Stimulated activated CD8-positive, alpha-beta memory T cell treated with anti-CD3 and anti-CD28 coated beads, Interleukin-12 subunit alpha, Interleukin-12 subunit beta, amount 100 ng/mL, for 1 hour (primary cell): ENCODE measurements at places on chromosomes 13 and 19.

DNA sequence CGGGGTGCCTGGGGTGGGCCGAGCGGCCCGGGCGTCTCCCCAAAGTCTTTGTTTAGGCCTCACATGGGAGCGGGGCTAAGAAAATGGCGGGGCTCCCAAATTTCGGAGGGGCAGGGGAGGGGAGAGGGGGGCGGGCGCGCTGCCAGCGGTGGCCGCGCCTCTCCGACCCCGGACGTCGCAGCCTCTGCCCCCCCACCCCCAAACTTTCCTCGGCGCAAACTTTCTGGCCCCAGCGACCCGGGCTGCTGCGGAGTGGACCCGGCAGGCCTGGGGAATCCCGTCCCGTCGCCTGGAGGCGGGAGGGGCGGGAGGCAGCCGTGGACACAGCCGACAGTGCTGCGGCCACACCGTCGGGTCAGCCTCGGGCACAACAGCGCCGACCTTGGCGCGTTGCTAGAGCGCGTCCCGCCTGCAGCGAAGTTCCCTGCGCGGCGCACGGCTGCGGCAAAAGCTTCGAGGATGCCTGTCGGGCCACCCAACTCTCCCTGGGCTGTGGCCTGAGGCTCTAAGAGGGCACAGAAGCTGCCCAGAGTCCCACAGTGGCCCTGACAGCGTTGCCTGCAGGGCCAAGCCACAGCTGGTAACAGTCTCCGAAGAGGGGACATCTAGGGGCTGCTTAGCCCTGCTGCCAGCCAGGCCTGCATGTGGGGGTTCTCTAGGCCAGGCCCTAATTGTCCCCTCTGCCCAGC is 1.3 kb downstream of the NFIX start:
- no peak for DNase-seq

DNA sequence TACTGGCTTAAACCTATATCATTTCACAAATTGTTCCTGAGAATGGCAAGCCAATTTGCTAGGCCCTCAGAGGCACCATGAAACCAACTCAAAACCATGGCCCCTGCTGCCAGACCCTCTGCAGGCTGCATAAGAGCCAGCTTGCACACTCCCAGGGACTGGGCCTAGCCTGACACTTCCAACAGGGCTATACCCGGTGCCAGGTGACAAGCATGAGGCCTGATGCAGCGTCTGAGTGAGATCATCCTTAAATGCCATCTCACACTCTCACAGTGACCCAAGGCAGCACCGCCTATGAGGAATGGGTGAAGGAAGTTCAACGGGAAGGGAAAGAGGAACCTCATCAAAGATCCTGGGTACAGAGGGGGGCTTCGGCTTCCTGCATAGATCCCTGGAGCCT is 65.6 kb downstream of the C13orf42 start:
- DNase-seq = no peak

DNA sequence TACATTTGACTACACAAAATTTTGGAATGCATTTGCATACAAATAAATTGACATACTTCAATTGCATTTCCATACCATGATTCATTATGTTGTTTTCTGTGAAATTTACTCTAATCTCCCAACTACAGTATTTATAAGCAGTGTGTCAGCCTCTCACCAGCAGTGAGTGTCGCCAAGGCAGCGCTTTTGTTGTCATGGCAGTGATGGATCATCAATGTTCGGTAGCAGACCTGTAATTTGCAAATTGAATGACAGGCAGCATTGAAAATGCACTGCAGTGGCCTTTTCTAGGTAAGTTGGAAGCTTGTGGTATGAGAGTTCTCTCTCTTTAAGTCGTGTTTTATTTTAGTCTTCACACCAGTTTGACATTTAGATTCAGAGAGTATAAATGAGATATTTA is 534.1 kb downstream of the PCDH17 start:
- no peak for DNase-seq

GRCh38 chr13:59442944-59443486 is 720.7 kb downstream of the DIAPH3 start:
- DNase-seq = no peak

- no peak for DNase-seq
Measured at GRCh38 chr13:75372923-75373841, 108.8 kb downstream of the TBC1D4 start.

DNA sequence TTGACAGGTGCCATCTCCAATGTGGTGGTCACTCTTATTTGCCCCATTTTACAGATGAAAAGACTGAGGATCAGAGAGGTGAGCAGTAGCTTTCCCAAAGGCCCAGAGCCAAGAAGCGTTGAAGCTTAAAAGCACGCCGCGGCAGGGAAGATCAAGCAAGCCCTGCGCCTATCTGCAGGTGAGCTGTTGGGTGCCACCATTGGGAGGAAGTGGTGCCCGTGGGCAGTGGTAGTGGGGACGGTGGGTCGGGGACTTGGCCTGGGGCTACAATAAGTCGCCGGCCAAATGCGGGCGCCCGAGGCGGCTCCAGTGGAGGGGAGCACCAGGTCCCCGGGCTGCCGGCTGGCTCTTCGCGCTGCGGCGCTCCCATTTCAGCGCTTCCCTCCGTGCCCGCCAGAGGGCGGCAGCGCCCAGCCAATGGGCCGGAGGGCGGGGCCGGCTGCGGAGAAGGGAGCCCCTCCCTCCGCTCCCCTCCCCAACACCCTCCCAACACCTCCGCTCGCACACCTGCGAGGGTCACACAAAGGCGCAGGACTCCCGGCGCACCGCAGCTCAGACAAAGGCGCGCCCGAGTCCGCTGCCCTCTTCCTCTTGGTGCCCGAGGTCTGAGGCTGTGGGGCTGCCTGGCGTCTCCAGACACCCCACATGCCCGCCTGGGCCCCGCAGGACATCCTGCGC is 744 bp upstream of the POU2F2 start:
- peak; percentile 76 for DNase-seq

DNA sequence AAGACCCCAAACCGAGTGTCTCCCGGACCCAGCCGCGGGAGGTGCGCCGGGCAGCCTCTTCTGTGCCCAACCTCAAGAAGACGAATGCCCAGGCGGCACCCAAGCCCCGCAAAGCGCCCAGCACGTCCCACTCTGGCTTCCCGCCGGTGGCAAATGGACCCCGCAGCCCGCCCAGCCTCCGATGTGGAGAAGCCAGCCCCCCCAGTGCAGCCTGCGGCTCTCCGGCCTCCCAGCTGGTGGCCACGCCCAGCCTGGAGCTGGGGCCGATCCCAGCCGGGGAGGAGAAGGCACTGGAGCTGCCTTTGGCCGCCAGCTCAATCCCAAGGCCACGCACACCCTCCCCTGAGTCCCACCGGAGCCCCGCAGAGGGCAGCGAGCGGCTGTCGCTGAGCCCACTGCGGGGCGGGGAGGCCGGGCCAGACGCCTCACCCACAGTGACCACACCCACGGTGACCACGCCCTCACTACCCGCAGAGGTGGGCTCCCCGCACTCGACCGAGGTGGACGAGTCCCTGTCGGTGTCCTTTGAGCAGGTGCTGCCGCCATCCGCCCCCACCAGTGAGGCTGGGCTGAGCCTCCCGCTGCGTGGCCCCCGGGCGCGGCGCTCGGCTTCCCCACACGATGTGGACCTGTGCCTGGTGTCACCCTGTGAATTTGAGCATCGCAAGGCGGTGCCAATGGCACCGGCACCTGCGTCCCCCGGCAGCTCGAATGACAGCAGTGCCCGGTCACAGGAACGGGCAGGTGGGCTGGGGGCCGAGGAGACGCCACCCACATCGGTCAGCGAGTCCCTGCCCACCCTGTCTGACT is 7.9 kb downstream of the MAP1S start:
- DNase-seq = no peak

- no peak for DNase-seq
Measured at GRCh38 chr13:65555962-65556361, 1674.2 kb downstream of the PCDH9 start.

GRCh38 chr13:34174671-34175145 is 356.8 kb downstream of the RFC3 start:
- DNase-seq = no peak

DNA sequence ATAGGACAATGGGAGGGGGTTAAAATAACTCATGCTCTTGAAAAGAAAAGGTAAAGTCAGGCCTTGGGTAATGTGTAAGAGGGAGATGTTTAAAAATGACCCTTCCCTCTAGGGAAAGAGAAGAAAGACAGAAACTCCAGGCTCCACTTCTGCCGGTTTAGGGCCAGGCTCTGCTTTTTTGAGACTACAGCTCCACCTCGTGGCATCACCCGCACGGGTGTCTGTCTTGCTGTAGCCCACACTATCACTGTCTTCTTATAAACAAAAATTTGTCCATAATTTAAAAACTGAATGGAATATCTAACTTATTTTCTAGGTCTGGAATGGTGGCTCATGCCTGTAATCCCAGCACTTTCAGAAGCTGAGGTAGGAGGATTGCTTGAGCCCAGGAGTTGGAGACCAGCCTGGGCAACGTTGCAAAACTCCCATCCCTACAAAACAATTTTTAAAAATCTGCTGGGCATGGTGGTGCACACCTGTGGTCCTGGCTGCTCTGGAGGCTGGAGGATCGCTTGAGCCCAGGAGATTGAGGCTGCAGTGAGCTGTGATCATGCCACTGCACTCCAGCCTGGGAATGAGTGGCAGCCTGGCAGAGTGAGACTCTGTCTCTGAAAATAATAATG is 65.1 kb upstream of the GTF3A start:
- peak; percentile 28 for DNase-seq

GRCh38 chr13:99870541-99870940 is 101.0 kb downstream of the ZIC5 start:
- DNase-seq = no peak

- peak; percentile 57 for DNase-seq
Measured at GRCh38 chr19:54188215-54188871, 1.0 kb downstream of the MBOAT7 start.

DNA sequence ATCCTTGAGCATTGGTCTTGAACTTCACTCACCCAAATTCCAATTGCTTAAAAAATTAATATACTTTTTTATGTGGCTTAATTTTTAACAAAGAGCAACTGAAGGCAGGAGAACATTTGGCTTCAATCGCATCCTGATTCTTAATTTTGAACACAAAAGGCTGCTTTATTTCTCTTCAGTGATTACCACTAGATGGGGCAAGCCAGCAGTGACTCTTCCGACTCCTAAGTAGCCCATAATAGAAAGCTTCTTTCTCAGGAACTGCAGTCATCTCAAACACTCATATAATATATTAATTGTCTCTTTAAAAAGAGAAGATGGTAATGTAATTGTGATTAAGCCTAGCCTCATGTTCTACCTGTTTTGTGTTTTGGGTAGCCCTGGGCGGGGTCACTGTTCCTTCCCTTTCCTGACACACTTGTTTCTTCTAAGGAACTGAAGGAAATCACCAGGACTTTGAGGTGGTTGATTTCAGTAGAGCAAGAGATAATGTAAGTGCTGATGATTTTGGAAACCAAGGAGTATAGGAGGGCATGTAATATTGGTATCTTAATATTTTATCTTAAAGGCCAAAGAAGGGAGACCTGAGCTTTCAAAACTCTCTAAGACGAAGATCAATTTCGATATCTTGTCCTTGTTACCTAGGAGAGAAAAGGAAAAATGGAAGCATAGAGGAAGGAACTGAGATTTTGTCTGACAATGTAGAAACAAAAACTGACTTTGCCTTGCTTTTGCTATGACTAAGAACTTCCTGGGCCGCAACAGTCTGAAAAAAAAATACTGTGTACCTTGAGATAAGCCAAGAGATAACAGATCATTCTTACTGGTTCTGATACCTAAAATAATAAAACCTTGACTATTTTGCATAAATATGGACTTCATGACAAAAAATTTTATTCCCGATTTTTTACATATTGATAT is 73.1 kb downstream of the TNFSF13B start:
- DNase-seq = no peak

DNA sequence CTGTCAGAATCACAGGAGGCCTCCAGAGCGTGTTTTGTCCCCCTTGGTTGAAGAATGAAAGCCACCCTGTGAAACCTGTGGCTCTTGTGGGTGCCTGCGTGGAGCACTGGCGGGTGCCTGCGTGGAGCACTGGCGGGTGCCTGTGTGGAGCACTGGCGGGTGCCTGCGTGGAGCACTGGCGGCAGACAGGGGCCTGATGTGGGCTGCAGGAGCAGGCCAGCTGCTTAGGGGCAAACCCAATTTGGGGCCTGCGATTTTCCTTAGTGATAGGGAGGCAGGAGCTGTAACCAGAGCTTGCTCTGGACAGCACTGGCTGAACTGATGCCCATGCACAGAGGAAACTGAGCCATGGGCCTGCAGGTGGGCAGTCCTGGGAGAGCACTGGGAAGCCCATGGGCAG is 24.3 kb downstream of the ARHGEF7 start:
- no peak for DNase-seq

DNA sequence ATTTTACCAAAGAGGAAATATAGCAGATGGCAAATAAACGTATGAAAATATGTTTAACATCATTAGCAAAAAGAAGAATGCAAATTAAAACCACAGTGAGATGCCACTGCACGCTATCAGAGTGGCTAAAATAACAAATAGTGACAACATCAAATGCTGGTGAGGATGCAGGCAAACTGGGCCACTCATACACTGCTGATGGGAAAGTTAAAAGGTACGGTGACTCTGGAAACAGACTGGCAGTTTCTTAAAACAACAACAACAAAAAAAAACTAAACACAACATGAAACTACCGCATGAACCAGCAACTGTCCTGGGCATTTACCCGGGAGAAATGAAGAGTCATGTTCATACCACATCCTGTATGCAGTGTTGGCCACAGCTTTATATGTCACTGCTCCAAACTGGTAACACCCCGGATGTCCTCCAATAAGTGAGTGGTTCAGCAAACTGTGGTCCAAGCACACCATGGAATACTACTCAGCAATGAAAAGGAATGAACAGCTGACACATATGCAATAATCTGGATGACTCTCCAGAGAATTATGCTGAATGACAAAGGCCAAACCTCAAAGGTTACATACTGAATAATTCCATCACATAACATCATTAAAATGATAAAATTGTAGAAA is 22.3 kb downstream of the EPS15L1 start:
- DNase-seq = peak; percentile 22

GRCh38 chr19:11383706-11384048 is 437 bp downstream of the EPOR start:
- DNase-seq = no peak
